ENCODE measurements at places on chromosomes 7 and 10.

GRCh38 chr7:127119517-127119916 lies 133.2 kb downstream of the GRM8 start:
- DNase-seq = no peak

GRCh38 chr7:77309714-77310220 lies 106.4 kb downstream of the GSAP start:
- no peak for DNase-seq

- DNase-seq = peak; percentile 9
Observed at GRCh38 chr7:134936893-134937510, 49.3 kb upstream of the AGBL3 start.

DNA sequence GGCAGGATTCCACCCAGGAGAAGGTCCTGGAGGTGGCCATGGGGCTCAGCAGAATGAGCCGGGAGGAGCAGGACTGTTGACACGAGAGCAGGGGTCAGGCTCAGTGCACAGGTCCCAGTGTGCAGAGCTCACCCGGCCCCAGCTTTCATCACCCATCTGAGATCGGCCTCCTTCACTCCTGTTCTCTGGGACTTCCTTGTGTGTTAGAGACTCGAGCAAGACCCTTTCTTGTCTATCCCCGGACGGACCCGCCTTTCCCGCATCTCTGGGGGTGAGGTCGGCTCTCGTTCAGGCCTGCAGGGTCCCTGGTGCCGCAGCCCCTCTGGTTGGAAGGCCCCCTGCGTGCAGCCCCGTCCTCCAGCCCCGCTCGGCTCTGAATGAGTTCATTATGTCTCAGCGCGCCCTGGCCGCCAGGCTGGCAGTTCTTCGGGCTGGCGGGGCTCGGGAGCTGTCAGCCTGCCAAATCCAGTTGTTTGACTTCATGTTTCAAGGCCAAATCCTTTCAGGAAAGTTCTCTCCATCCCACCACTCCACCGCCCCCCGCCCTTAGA lies 127.9 kb downstream of the LHPP start:
- DNase-seq = no peak

- no peak for DNase-seq
Observed at GRCh38 chr7:38855386-38855785, 53.6 kb downstream of the VPS41 start.

DNA sequence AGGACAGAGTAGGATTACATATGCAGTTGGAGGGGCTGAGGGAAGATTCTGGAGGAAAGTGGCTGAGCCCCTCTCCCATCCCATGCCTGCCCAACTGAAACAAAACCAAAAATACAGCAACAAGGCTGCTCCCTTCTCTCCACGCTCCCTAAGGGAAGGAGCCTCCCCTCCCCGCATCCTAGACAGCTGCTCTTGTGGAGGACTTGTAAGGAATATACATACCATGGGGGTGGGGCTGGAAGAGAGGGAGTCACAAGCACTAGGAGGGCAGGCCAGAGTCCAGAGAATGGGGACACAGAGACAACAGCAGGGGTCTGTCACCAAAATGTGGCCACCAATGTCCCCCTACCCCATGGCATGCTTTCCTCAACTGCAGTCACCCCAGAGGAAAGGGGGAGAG lies 13.2 kb downstream of the LDB1 start:
- DNase-seq = no peak

GRCh38 chr10:123864923-123865322 lies 26.7 kb downstream of the CPXM2 start:
- no peak for DNase-seq

DNA sequence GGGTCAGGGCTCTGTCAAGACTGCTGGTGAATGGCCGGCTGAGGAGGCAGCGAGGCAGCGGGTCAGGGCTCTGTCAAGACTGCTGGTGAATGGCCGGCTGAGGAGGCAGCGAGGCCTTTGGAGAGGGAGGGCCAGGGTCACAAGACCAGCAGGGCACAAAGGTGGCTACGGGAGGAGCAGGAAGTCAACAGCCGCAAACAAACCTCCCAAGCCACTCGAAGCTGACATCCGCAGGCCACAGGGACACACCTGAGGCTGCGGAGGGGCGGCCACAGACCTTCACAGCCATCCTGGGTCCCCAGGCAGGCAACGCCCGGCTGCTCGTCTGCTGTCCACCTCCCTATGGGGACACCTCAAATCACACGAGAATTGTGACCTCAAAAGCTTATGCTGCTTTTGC lies 8.9 kb upstream of the GPER1 start:
- no peak for DNase-seq

DNA sequence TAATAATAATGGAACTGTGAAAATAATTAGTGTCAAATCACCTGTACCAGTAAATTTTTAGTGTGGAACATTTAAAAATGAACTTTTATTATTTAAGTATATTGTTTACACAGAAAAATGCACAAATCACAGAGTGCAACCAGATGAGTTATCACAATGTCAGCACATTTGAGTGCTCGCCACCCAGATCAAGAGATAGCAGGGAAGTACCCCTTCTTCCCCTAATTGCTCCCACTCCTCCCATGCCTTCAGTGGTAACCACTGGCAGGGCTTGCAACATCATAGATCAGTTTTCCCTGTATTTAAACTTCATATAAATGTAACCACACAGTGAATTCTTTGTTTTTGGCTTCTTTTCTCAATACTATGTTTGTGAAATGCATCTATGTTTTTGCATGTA lies 7.8 kb upstream of the GPR141 start:
- no peak for DNase-seq

DNA sequence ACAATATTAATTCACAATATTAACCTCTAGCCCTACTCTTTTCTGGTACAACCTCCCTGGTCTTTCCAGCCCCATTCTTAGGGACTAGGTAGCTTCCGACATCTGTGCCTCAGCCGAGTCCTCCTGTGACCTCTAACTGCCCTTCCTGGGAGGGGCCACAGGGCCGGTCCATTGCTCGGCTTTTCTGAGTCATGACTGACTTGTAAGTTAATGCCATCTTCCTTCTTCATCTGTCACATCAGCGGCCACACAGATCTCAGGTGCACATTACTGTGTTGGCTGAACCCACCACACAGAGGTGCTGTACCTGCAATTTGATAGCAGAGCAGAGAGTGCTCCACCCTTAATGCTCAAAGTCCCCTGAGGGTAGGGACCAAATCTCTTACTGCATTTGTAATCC lies 4.1 kb upstream of the CPA4 start:
- no peak for DNase-seq

DNA sequence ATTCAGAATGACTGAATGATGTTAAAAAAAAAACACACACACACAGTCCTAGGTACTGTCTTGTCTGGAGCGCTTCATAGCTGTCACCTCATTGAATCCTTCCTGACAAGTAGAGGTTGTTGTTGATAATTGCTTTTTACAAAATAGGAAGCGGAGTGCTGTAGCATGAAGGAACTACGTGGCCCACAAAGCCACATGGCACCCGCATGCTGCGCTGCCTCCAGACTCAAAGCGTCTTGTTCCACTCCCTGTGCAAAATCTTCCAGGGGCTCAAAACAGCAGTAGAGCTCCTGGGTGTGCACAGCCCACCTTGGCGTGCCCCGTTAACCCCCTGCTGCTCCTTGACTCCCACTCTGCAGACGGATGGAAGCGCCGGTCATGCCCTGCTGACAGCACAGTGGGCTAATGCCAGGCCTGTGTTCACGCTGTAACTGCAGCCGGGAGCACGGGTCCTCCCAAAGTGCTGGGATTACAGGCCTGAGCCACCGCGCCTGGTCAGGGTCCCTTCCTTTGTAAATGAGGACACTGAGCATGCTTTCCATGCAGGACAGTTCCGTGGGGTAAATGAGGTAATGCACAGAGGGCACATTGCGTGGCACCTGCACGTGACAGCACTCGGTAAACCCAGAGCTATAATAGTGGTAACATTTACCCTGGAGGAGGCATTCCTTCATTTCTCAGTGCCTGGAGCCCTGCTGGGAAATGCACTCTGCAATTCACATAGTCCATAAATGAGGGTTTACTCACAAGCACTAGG lies 91.1 kb upstream of the GNA12 start:
- no peak for DNase-seq

DNA sequence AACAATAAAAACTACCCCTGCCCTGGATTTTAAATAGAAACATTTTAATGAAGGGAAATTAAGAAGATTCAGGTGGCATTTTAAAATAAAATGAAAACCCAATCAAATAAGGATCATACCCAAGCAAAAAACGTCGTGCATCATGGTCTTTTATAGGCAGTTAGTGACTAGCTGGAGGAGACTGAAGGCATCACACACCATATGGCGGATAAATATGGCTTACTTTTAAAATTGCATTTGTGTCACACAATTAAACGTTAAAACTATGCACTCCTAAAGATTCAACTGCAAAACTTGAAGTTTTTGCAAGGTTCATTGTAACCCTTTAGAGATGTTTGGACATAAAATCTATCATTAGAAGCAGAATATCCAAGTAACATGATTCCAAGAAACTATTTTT lies 200.1 kb upstream of the NRG3 start:
- no peak for DNase-seq

DNA sequence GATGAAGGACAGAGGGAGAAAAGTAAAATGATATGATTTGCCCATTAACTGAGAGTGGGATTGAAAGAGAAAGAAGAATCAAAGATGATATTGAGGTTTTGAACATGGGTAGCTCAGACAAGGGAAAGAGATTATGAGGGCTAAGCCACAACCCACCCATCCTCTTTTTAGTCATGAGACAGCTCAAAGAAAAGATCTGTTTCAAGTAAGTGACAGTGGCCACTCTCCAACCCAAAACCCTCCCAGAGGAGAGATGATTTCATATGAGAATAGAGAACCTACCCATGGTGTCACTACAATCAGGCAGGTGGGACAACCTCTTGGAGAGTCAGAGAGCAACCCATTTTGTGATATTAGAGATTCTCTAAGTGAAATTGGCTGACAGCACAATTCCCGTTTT lies 32.2 kb downstream of the PLXNA4 start:
- no peak for DNase-seq

- DNase-seq = peak; percentile 78
Observed at GRCh38 chr7:1663857-1664651, 6.0 kb upstream of the ELFN1 start.

DNA sequence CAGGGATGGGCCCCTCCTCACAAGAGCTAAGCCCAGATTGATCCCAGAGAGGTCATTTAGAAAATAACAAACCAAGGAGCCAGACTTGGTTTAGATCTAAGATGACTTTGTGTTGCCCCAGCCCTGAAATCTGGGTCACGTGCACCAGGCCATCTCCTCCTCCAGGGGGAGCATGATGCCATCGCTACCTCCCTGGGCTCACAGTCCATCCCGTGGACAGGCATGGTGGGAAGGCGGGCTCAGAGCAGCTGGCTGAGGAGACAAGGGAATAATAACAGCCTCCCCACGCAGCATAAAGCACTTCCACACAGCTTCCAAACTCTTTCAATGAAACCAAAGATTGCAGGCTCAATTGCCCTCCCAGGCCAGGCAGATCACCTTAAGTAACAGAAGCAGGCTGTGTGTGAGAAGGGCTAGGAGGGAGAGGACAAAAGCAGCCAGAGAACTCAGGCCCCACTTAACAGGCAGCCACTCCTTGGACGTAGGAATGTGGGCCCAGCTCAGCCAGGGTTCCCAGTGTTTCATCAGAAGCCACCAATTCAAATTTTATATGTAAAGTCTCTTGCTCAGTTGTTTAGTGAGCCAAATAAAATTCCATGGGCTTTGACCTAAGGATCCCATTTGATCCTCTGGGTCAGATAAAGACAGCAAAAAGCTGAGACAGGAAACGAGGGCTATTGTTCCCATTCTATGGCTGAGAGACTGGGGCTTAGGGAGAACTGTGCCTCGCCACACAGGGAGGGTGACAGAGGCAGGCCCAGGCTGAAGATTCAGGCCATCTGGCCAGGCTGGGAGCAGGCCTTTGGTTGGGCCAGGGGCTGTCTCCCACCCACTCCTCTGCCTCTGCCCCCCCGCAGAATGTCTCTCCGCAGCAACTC lies 100.2 kb downstream of the COL13A1 start:
- DNase-seq = peak; percentile 79

- no peak for DNase-seq
Observed at GRCh38 chr10:64699244-64699643, 1178.0 kb downstream of the REEP3 start.

- DNase-seq = peak; percentile 54
Observed at GRCh38 chr10:58414270-58415041, 29.2 kb downstream of the TFAM start.

DNA sequence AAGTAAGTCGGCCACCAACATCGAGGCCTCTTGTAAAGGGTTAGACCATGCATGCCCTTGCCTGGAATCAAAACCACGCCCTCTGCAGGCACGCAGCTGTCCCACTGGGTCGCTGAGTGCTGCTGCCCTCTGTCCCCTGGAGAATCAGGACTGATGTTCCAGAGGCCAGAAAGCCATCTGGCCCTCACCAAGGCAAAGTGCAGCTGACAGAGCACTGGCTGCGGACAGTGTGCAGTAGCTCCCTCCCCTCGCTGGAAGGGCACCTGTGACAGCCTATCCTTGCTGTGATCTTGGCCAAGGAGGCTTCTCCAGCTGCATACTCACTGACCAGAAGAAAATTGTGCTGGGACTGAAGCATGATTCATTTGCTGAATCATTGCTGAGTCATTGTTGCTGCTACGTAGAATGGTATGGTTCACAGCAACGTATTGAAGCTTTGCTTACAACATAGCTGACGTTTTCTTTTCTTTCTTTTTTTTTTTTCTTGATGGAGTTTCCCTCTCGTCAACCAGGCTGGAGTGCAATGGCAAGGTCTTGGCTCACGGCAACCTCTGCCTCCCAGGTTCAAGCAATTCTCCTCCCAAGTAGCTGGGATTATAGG lies 30.4 kb downstream of the DDC start:
- DNase-seq = peak; percentile 28

GRCh38 chr10:71769279-71769823 lies 4.0 kb downstream of the VSIR start:
- peak; percentile 28 for DNase-seq

GRCh38 chr7:26841003-26841739 lies 23.2 kb downstream of the SKAP2 start:
- no peak for DNase-seq

DNA sequence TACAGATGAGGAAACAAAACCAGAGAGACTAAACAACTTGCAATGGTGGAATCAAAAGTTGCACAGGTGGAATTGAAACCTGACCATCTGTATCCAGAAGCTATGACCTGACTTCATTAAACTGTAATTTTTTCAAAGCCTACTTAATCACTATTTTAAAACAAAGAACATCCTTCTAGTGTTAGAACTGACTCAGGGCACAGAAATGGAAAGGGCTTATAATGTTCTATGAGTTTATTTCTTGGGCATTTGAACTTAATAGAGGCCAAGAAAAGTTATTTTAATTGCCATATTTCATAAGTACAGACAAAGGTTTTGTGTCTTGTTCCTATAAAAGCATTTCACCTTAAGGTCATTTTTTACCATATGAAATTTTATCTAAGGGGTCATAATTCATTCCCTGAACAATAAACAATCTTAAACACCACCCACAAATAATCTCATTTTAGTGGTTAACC lies 8.8 kb downstream of the ITGB1 start:
- DNase-seq = no peak

Data from GM23338 (cell line).